Stimulated activated CD4-positive, alpha-beta T cell treated with anti-CD3 and anti-CD28 coated beads, Interleukin-1b, Interleukin-23, amount 100 ng/mL, for 1 hour (primary cell): ENCODE measurements at places on chromosomes 13 and 19.

GRCh38 chr13:46106839-46107371, 2.1 kb upstream of the CPB2 start:
- no peak for DNase-seq

DNA sequence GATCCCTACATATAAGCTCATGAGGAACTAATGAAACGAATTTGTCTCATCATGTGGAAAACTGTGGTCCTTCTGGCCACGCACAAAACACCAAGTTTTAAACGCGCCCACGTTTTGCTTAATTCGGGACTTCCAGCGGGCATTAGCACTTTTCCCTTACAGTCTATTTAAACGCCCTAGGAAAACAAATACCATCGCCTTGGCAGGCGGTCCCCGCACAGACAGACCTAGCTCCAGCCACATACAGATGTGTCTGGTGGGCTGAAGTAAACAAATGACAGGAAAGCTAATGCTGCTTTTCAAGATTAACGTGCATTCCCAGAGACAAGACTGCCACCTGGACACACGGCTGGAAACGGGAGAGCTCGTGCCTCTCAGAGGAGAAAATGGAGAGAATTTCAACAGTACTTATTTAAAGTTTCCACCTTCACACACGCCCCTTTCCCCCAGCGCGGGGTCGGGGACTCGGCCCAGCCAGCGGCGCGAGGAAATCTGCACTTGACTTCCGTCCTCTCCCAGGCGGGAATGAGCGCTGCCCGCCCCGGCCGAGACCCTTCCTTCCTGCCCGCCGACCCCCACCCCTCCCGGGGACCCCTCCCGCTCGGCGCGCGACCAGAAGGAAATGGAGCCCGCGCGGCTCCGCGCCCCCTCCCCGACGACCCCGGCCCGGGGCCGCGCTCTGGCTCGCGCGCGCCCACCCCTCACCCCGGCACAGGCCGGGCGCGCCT, 931 bp downstream of the USP12 start:
- peak; percentile 24 for DNase-seq

GRCh38 chr13:114258589-114258988, 22.8 kb upstream of the UPF3A start:
- DNase-seq = no peak

DNA sequence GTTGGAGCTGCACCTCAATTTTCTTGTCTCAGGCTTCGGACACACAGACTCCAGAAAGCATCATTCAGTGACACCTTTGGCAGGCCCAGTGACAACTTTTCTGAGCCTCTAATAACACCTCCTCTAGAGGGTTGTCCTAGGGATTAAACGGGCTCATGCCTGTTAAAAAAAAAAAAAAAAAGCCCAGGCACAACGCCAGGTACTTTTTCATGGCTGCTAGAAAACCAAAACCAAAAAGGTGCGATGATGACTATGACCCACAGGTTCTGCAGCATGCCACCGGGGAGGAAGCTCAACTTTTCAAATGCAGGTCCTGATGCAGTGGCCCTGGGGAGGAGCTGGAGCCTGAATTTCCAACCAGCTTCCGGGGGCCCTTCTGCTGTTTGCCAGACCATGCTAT, 184.2 kb downstream of the ABCC4 start:
- no peak for DNase-seq

GRCh38 chr13:51457086-51457815, 4.4 kb upstream of the INTS6 start:
- DNase-seq = no peak

- no peak for DNase-seq
Measured at GRCh38 chr13:110506859-110507566, 54.5 kb downstream of the RAB20 start.
